ENCODE measurements at places on chromosomes 7 and 10.

- no peak for DNase-seq
These were observed 28.4 kb upstream of the MRC1 start for GRCh38 chr10:17780727-17781126.

- DNase-seq = no peak
These were observed 217.6 kb downstream of the MLLT10 start for GRCh38 chr10:21751341-21752310.

DNA sequence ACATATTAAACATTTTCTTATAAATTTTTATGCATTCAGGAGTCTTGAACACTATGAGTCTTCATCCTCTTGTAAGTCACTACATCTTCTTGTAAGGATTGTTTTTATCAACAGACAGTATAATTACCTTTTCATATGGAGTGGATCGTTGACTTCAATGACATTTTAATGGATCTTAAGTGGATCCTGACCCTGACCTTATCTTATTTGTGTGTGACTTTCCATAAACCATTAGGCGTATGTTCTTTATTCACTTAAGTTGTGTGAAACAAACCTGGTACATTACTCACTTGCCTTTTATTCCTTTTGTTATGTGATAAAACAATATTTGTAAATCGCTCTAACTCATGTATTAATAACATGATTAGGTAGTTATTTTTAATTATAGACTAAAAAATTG is 18.5 kb upstream of the SEMA3C start:
- DNase-seq = no peak

GRCh38 chr10:79068203-79068561 is 584 bp upstream of the ZMIZ1 start:
- no peak for DNase-seq

- DNase-seq = no peak
These were observed 168.3 kb downstream of the MYOF start for GRCh38 chr10:93313798-93314197.

GRCh38 chr10:51023636-51024035 is 50.7 kb upstream of the PRKG1 start:
- no peak for DNase-seq

- no peak for DNase-seq
These were observed 13.0 kb upstream of the ANTXRL start for GRCh38 chr10:46273506-46274477.

DNA sequence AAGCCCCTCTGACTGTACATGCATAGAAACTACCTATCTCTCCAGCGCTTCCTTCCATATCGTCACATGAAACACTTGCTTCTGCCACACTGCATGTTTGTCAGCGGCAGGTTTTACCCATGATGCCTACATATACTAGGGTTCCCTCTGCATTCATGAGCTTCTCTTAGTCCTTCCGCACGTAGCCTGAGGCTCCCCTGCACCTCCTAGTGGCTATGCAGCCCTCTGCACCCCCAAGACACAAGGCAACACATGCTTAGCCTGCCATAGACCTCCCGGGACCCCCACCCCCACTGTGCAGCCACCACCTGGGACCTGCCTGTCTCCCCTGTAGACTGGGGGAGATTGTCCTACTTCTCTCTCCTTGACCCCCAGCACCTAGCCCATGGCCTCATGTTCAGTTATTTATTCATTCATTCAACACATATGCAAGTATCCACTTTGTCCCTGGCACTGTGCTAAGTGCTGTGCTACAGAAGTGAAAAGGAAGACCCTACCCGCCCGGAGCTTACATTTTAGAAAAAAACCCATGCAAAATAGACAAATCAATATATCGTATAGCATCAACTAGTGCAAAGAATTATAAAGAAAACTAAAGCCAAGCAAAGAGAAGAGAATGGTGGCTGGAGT is 23.5 kb downstream of the TMEM273 start:
- DNase-seq = no peak

DNA sequence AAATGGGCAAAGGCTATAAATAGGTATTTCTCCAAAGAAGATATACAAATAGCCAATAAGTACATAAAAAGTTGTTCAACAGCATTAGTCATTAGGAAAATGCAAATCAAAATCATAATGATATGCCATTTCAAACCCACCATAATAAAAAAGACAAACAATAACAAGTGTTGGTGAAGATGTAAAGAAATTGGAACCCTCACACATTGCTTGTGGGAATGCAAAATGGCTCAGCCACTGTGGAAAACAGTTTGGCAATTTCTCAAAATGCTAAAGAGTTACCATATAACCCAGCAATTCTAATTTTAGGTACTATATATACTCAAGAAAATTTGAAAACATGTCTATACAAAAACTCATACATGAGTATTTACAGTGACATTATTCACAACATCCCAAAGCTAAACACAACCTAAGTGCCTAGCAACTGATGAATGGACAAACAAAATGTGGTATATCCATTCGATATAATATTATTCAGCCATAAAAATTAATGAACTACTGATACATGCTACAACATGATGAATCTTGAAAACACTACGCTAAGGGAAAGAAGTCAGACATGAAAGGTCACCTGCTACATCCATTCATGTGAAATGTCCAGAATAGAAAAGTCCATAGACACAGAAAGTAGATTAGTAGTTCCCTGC is 55.6 kb downstream of the CHCHD3 start:
- DNase-seq = no peak

DNA sequence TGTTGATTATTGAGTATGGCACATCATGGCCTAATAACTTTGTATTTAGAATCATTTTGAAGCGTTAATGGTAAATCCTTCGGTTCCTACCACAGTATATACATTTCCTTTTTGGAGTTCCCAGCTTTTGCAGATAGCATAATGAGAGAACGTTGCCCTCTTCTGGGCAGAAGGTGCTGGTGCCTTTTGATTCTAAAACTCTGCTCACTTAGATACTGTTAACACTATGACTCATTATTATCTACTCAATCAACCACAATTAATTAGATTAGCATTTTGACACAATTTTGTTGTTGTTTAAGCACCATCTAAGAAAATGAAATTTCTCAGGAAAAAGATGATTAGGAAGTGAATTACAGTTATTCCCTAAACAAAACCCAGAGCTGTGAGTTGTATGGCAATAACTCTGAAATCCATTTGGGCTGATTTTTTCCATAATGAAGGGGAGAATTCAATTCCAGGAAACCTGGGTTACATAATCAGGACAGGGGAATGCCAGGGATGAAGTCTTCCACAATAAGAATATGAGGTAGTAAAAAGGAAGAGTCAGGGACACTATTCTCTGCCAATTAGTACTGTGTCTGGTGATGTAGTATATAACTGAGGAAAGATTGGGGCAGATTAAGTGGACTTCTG is 11.5 kb upstream of the DLD start:
- no peak for DNase-seq

All from fibroblast of skin of left quadriceps (primary cell).